ENCODE measurements at places on chromosomes 3 and 15.

GRCh38 chr15:60369696-60370095, 28.1 kb downstream of the ANXA2 start:
- no peak for ATAC-seq

GRCh38 chr15:87123676-87124382, 1044.2 kb downstream of the AGBL1 start:
- ATAC-seq, result no peak

DNA sequence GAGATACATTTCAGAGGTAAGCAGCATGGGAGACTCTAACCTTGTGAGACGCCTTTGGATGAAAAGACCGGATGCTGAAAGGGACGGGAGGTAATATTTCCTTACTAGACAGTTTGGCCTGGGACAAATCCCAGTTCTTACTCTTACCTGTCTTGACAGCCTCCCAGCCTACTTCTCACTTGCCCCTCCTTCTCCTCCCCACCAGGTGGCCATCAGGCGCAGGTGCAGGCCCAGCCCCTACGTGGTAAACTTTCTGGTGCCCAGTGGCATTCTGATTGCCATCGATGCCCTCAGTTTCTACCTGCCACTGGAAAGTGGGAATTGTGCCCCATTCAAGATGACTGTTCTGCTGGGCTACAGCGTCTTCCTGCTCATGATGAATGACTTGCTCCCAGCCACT, 6.3 kb downstream of the HTR3D start:
- ATAC-seq, result no peak

DNA sequence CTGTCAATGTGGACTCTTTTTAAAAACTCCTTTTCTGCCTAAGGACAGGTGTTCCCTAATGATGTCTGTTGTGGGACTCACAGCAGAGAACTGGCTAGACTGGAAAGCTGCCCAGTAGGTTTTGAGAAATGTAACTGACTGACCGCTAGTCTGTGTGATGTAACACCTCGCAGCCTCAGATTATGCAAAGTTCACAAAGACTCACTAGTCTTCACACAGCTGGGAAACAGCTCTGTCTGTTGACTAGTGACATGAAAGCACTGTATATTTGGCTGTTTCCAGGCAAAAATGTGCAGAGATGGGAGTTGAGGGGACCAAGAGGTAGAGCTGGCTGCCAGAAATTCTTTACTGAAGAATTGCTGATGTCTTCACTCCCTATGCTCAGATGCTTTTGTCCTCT, 10.3 kb downstream of the PDZRN3 start:
- peak; percentile 89 for ATAC-seq

GRCh38 chr3:25910105-25910504, 120.2 kb downstream of the OXSM start:
- no peak for ATAC-seq

GRCh38 chr3:161489395-161489794, 7.2 kb upstream of the OTOL1 start:
- ATAC-seq, result no peak

- no peak for ATAC-seq
Observed at GRCh38 chr15:26438316-26438715, 334.6 kb downstream of the GABRB3 start.

DNA sequence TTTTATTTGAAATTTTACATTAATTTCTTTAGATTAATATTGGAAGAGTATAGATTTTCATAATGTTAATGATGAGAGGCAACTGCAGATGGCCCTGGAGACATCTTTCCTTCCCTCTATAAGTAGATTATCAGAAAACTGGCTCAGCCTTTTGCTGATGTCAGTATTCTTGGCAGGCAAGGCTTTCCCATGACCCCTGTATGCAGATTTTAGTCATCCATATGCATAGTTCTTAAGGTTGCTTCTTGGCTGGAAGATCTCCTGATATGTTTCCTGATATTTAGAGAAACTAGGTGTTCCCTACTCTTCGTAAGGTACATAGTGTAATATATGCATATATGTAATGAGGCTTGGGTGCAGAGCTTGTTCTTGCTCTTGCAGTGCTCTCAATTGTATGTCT, 911.4 kb downstream of the EPHA3 start:
- no peak for ATAC-seq

GRCh38 chr3:37183375-37183831, 9.0 kb upstream of the LRRFIP2 start:
- ATAC-seq, result peak; percentile 63

GRCh38 chr3:46410669-46411068, 3.6 kb downstream of the CCRL2 start:
- ATAC-seq, result no peak

DNA sequence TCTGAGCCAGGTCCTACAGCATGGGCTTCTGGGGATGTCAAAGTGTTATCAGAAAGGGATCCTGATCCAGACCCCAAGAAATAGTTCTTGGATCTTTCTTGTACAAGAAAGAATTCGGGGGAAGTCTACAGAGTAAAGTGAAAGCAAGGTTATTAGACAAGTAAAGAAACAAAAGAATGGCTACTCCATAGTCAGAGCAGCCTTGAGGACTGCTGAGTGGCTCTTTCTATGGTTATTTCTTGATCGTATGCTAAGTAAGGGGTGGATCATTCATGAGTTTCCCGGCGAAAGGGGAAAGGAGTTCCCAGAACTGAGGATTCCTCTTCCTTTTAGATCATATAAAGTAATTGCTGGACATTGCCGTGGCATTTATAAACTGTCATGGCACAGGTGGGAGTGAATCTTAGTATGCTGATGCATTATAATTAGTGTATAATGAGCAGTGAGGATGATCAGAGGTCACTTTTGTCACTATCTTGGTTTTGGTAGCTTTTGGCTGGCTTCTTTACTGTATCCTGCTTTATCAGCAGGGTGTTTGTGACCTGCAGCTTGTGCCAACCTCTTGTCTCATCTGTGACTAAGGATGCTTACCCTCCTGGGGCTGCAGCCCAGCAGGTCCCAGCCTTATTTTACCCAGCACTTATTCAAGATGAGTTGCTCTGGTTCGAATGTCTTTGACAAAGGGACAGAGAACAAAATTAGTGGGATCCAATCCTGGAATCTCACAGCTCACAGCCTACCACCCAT, 41.0 kb downstream of the CRYGS start:
- ATAC-seq, result no peak

GRCh38 chr3:152728231-152728980, 106.5 kb upstream of the P2RY1 start:
- no peak for ATAC-seq

GRCh38 chr15:70376929-70377691, 279.4 kb upstream of the TLE3 start:
- peak; percentile 82 for ATAC-seq

GRCh38 chr3:27943106-27943505, 221.0 kb upstream of the EOMES start:
- no peak for ATAC-seq

- peak; percentile 85 for ATAC-seq
Observed at GRCh38 chr3:127697551-127698240, 24.9 kb downstream of the ABTB1 start.

DNA sequence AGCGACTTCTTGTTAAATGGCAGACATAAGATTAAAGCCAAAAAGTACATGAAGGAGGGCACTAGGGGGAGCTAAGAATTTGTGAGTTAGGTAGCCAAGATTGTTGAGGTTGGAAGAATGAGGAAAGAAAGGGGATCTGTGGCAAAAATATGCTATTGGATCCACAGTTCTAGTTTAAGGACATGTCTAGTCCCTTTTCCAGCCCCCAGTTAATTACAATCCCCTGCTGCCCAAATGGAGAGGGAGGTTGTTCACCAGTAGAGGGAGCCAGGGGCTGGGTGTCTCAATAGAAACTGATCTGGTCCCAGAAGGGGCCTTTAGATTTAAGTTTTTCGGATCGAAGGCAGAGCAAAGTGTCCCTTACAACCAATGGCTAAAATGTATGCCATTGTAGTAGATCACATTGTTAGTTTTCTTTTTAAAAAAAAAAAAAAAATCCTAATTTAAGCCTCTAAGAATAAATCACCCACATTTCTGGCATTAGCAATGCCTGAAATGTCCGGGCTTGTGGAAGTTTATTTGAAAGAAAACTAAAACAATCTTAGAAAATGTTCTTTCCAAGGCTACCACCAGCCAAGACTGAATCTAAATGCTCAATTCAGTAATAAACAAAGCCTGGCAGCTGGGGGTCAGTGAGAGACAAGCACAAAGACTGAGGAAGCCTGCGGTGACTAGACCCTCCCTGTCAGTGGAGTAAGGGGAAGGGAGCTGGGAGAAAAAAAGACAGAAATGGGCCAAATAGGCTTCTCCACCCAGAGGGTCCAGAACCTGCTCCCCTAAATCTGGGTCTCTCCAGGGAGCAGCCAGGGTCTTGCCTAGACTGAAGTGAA, 7.1 kb downstream of the COL8A1 start:
- ATAC-seq, result peak; percentile 23

GRCh38 chr3:13546667-13547171, 2.2 kb upstream of the FBLN2 start:
- ATAC-seq, result peak; percentile 23

- ATAC-seq, result no peak
Observed at GRCh38 chr3:62229211-62229610, 144.1 kb downstream of the FEZF2 start.

DNA sequence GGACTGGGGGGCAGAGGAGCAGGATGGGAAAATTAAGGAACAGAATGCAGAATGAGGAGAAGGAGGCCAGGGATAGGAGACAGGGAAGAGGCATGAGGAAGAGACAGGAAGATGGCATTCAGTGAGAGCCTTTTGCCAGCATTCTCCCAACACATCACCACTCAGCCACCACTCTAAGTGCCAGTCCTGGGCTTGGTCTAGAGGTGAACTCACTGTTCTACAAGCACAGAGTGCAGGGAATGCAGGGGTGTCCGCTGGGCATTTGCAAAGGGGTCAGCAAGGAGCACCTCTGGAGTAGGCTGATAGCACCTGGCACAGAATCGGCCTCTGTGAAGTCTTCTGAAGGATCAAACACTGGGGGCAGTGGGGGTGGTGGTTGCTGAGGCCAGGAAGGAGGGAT, 14.6 kb upstream of the IGDCC3 start:
- no peak for ATAC-seq

- ATAC-seq, result no peak
Observed at GRCh38 chr3:157626817-157627216, 123.6 kb upstream of the VEPH1 start.

DNA sequence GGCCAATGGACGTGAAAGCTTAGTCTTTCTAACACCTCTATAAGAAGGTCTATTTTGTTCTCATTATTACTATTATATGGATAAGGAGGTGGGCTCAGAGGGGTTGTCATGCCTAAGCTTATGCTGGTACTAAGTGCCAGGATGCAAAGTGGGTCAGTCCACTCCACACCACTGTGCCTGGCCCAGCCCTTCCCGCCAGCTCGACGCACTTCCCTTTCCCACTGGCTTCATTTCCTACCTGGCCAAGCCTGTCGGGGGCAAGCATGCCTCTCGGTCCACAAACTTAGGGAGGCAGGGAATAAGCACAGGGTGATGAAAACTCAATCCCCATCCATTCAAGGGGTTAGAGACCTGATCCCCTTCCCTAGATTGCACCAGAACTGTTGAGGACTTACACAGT, 5.9 kb upstream of the SYNM start:
- ATAC-seq, result no peak

GRCh38 chr3:87979527-87979926, 79.3 kb downstream of the CGGBP1 start:
- no peak for ATAC-seq

GRCh38 chr3:14988988-14989394, 41.6 kb downstream of the NR2C2 start:
- no peak for ATAC-seq

DNA sequence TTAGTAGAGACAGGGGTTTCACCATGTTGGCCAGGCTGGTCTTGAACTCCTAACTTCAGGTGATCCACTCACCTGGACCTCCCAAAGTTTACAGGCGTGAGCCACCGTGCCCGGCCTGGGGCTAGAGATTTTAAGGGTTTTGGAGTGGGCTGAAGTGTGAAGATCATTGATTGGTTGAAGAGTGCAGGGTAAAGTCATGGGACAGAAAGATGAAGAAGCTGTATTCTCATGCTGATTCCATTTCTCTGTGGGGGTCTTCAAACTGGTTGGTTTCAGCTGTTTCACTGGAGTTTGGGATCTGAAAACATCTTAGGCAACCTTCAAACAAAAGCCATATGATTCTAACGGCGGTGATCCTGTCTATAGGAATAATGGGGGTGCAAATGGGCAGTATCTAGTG, 52.1 kb downstream of the GATM start:
- no peak for ATAC-seq

DNA sequence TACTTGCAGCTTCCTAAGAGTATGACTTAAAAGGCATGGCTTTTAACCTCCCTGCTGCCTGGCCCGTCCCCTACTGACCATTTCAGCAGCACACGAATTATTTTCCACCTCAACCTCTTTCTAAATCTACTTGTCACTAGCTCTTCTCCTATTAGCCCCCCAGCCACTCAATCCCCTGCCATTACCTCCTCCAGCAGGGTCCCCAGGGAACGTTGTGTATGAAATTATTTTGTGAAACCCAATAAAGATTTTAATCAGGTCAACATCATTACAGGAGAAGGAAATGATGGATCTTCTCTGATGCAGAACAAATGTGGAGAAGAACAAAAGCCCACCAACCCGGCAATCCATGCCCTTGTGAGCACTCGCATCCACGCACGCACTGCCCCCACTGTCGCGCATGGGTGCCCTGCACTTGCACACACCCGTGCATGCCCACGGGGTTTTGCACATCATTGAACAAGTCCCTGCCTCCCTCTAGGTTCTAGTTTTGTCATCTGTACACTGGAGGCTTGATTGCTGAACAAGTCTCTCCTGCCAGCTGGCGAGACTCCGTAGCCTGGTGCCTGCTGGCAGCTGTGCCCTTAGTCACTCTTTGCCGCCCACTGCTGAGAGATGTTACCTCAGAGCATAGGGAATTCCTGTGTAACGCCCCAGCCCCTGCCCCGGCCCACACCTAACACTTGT, 51.6 kb downstream of the LINGO1 start:
- ATAC-seq, result no peak

GRCh38 chr3:23956701-23957100, 11.6 kb downstream of the NR1D2 start:
- no peak for ATAC-seq

- ATAC-seq, result peak; percentile 50
Observed at GRCh38 chr15:48426941-48427340, 95.7 kb downstream of the DUT start.

DNA sequence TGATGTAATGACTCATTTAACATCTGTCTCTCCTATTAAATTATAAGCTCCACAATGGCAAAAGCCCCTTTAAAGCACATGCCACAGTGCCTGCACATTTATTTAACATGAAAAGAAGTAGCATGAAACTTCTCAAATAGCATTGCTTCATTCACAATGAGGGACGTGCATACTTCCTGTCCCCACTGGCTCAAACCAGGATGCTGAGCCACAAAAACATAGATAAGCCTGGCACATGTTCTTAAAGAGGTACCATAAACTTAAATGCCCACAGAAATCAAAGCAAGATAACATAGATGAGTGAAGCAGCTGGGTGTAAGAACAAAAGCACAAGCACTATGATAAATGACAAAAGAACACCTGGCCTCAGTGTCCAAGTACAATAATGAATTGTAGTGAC, 3.8 kb downstream of the TP53BP1 start:
- ATAC-seq, result no peak

All from gastroesophageal sphincter (tissue), 4 donors.